ENCODE measurements at places on chromosomes 5 and 9.

DNA sequence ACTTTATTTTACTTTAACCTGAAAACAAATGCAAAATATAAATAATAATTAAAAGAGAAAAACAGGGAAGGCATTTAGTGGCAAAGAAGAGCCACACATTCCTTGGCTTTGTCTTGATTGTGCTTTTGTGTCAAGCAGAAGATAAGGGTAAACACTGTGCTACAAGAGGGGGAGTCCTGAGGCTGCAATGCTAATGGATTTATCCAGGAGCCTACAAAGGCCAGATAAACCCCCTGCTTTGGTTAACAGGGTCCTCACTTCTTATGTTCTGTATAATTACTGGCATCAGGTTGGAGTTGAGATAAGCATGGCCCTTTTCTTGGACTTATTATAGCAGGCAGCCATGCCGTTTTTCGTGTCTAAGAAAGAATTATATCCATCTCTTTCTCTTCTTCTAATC, 302.8 kb downstream of the EFNA5 start:
- DNase-seq: no peak

DNA sequence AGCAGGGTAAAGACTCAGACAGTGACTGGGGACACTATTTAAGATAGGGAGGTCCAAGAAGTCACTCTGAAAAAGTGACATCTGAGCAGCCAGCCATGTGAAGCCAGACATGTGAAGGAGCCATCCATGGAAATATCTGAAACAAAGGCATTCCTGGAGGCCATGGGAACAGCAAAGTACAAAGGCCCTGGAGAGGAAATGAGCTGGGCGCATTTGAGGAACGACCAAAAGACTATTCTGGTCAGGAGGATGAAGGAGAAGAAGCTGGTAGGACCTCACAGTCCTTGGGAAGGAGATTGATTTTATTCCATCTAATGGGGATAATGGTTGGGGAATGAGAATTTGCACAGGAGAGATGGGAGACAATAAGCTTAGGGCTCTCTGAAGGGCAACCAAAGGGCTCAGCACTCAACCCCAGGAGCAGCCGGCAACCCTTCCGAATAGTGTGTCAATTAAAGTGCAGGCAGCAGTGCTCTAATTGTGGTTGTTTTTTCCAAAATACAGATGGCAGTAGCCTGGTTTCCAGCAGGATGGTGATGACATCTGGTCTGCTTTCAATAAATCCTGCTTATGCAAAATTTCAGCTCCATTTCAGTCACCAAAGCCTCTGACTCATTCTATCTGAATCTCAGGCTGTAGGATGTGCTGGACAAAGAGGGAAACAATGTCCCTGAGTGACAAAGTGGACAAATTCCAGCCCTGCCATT, 26.7 kb downstream of the FOXI1 start:
- no peak for DNase-seq

- no peak for DNase-seq
These were observed 770.2 kb upstream of the FAM174A start for GRCh38 chr5:99765011-99765410.

GRCh38 chr5:168464214-168464613, 22.1 kb upstream of the RARS1 start:
- no peak for DNase-seq

DNA sequence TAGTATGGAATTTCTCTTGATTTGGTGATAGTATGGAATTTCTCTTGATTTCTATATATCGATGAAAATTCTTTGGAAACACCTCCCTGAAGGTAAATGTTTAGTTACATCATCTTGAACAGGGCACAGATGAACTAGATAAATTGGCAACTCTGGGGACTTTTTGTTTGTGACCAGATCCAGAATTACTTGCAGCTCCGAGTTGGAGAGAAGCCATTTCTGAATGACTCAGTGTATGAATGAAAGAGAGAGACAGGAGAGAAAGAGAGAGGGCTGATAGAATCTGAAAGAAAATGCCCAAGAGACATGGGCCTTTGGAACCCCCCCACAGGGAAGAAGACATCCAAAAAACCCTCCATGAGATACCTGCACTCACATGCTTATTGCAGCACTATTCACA, 14.1 kb downstream of the TNFSF15 start:
- DNase-seq: no peak

- no peak for DNase-seq
These were observed 9.9 kb upstream of the ANGPTL2 start for GRCh38 chr9:127132375-127132774.

DNA sequence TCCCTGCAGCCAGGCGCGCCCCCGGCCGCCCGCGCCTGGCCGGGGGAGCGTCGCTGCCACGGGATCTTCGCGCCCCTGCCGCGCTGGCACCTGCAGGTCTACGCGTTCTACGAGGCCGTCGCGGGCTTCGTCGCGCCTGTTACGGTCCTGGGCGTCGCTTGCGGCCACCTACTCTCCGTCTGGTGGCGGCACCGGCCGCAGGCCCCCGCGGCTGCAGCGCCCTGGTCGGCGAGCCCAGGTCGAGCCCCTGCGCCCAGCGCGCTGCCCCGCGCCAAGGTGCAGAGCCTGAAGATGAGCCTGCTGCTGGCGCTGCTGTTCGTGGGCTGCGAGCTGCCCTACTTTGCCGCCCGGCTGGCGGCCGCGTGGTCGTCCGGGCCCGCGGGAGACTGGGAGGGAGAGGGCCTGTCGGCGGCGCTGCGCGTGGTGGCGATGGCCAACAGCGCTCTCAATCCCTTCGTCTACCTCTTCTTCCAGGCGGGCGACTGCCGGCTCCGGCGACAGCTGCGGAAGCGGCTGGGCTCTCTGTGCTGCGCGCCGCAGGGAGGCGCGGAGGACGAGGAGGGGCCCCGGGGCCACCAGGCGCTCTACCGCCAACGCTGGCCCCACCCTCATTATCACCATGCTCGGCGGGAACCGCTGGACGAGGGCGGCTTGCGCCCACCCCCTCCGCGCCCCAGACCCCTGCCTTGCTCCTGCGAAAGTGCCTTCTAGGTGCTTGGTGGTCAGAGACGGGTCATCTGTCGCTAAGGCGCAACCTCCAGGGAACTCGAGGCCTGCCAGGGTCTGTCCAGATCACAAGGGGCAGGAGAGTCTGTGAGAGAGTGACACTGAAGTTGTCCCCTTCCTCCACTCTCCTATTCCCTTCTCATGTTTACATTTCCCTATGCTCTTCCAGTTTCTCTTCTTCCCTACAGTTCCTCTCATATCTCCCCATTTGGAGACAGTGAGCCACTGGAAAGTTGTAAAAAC, 1.3 kb downstream of the GPR150 start:
- DNase-seq: no peak

DNA sequence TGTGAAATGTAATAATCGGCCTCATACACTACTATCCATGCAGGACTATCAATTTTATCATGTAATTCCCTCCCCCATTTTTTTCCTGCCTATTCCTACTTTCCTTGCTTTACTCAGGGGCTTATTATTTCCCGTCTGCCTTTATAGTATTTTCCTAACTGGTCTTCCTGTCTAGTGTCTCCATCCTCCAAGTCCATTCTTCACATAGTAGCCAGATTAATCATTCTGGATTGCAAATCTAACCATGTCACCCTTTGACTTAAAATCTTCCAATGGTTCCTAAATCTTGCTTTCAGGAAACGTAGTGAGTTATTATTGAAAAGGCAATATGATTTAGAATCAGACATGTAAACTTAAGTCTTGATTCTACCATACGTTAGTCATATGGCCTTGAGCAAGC, 307.4 kb upstream of the HAPLN1 start:
- no peak for DNase-seq

- no peak for DNase-seq
These were observed 24.4 kb upstream of the SH3RF2 start for GRCh38 chr5:145912019-145912418.

DNA sequence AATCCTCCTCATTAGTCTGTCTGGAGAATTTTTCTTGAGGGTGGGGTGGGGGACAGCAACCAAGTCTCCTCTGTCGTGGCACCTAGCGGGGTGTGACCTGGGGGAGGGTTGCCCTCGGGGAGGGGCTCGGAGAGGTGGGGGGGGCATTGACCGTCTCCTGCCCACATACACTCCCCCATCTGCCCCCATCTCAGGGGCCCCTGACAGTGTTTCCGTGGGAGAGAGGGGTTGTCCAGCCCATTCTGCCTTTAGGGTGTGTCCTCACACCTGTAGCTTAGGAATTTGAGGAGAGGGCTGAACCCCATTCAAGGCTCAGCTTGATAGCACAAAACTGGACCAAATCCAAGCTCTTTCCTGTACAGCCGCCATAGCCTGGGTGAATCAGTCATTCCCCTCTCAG, 5.9 kb upstream of the CXXC5 start:
- no peak for DNase-seq

DNA sequence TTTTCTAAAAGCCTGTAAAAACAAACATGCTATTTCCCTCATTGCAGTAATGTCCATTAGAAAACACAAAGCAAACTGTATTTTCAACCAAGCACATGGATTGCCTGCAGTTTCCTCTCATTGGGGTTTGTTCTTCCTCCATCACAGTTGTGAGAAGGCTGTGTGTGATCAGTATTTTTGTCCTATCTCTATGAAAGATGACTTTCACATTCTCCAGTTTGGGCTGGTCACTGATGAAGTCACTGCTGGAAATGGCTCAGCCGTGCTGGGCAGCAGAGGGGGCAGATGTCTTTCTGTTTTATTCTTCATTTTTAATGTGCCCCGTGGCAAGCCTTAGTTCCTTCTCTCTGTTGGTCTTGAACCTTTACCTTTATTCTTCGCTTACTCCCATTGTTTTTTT, 288.9 kb upstream of the MPDZ start:
- DNase-seq: peak; percentile 59

DNA sequence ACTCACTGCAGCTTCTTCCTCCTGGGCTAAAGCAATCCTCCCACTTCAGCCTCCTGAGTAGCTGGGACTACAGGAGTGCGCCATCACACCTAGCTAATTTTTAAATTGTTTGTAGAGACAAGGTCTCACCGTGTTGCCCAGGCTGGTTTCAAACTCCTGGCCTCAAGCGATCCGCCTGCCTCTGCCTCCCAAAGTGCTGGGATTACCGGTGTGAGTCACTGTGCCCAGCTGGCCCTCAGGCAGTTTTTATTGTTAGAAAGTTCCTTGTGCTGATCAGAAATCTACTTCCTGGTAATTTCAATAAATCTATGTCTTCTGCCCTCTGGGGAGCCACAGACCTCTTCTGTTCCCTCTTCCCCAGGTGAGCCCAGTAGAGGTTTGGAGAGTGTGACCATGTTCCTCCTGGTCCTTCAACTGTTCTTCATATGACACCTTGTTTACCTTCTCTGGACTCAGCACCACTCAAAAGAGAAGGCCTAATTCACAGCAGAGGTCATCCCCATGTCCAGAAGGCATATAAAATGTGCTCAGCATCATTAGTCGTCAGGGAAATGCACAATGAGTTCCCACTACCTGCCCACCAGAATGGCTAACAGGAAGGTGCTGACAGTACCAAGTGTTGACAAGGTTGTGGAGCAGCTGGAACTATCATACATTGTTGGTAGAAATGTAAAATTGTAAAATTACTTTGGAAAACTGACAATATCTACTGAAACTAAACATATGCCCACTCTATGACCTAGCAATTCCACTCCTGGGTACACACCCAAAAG, 10.4 kb downstream of the TMOD1 start:
- DNase-seq: no peak

- DNase-seq: no peak
These were observed 5.5 kb downstream of the FOXI1 start for GRCh38 chr5:170111088-170111785.

DNA sequence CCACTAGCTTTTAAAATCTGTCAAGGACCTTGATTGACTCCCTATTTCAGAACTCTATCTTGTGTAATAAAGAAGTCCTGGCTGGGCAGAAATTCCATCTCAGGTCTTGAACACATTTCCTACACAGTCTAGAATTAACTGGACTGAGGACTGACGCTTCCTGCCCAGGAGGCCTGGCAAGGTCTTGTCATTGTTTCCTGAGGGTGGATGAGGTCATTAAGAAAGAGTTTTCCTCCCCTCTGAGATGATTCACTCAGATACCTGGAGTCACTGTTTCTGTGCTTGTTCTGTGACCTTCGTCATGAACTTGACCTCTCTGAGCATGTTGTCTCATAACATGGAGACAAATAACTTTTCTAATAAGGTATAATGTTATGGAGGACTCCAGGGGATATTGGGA, 10.0 kb downstream of the MTAP start:
- DNase-seq: no peak

- no peak for DNase-seq
These were observed 20.8 kb upstream of the DTWD2 start for GRCh38 chr5:119009131-119009530.

GRCh38 chr5:43773478-43773844, 170.5 kb downstream of the NNT start:
- DNase-seq: no peak

GRCh38 chr5:57225553-57225952, 51.7 kb downstream of the GPBP1 start:
- DNase-seq: no peak

DNA sequence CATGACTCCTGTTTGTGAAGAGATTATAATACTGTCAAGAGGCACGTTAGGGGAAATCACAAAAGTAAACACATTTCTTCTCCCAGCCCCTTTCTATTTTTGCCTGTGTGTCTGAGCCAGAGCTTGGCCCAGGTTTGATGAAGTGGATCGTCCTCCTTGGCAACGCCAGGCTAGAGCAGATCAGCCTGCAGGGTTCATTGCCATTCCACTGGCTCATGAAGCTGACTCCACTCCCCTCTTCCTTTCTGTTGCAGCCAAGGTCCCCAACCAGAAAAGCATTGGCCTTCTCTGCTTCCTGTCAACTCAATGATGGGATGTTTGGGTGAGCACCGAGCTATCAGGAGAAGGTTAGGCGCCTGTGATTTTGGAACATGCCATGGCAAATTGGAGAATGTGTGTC, 3.3 kb downstream of the ADRB2 start:
- no peak for DNase-seq

GRCh38 chr5:42924686-42925085, 113.0 kb upstream of the SELENOP start:
- DNase-seq: no peak

GRCh38 chr5:103456476-103456875, 106.1 kb downstream of the NUDT12 start:
- DNase-seq: no peak

DNA sequence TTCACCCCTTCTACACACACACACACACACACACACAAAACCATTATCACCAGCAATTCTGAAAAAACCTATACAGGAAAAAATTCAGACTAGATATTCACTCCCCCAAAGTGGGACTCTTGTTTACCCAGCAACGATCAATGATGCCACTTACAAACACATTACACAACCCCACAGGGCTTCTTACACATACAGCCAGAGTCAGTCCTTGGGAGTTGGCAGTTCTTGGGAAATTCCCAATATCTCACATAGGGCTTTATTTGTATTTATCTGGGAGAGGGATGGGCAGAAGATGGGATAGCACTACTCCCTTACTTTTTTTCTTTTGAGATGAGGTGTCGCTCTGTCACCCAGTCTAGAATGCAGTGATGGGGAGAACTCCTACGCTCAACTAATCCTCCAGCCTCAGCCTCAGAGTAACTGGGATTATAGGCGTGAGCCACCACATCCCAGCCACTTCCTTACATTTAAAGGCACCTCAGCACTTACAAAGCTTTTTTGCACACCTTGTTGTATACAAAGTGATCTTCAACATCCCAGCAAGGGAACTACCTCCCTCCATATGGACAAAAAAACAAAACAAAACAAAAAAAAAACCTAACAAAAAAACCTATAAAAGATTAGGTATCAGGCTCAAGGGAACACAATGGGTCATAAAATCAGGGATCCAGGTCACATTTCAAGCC, 168.4 kb downstream of the TSSK1B start:
- DNase-seq: no peak
